Globus pallidus (tissue), 1 donor: ENCODE measurements at places on chromosomes 1 and 21.

DNA sequence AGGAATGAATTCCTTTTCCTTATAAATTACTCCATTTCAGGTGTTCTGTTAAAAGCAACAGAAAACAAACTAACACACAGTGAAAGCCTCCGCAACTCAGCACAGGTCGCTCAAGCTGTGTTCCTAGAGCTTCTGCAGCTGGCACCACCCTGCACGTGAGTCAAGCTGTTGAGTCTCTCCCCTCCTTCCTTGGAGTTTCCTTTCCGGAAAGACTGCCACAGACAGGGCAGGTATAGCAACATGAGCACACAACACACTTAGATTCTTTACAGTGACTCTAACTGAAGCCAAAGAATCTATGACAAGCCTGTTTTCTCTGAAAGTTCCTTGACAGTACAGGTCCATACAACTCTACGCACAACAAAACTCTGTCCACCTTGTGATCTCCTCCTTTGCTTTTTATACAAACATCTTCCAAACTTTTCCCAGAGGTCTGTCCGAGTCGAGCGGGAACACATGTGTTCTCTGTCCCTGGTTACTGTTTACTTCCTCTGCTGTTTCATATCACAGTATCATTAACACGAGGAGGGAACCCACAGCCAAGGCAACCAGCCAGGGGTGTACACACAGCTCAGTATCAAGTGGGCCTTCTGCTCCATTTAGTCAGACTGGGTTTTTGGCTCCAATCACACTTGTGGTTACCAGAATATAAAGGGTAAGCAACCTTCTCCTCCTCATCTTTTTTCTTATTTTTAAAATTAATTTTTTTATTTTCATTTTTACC, 38.7 kb upstream of the DESI2 start:
- DNase-seq = no peak

DNA sequence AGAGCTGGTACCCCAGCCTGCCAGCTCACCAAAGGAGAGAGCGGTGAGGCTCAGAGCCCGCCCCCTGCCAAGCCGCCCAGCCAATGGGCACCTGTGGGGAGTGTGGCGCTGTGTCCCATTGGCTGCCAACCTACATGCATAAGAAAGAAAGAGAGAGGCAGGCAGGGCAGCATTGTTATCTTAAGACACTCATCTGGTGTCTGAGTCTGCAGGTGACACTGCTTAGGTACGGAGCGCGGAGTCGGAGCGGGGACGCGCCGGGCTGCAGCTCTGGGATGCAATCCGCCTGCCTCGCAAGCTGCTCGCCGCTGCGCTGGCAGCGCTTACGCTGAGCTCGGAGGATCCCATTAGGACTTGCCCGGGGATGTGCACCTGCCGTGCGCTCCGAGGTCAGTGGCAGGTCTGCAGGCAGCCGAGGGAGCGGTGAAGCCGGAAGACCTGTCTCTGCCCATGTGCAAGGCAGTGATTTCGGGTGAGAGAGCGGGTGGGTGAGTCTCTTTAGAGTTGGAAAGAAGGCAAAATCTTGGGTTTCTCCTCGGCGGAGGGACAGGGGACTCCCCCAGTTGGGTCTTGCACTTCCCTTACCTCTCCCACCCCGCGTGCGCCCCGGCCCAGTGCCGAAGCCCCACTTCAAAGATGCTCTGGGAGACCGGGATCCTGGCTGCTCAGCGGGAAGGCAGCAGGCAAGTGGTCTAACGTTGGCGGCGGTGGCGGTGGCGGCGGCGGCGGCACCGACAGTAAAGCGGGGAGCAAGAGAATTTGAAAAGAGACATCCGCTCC, at the start of gene BRINP2:
Gene BRINP2, plus strand, starts transcription at position 203 of the 780 bp plus-strand sequence. CDS start 58,919 bp downstream, outside the sequence.
- DNase-seq = peak; percentile 84

GRCh38 chr21:25890001-25890400, 155.2 kb downstream of the GABPA start:
- no peak for DNase-seq

DNA sequence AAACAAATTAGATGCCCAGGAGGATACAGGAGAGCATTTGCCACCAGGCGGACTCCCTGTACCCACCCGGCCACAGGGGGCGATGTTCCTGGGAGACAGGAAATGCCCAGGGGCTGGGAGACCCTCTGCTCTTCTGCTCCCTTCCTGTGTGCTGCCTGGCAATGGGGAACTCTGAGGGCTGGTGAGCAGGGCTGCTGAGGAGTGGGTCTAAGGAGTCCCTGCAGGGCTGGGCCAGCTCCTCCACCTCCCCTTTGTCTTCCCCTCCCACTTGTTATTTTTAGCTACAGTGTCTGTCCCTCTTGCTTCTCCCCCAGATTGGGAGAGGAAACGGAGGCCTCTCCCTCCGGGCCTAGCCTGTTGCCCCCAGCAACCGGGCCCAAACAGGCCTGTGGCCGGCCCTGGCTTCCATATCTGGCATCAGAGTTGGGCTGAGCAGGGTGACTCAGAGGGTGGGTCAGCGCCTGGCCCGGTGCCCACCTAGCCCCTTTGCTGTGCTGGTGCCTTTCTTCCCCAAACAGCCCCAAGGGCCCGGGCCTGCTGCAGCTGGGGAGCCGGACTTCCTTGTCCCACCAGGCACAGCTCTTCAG, 11.6 kb downstream of the LMNA start:
- no peak for DNase-seq

DNA sequence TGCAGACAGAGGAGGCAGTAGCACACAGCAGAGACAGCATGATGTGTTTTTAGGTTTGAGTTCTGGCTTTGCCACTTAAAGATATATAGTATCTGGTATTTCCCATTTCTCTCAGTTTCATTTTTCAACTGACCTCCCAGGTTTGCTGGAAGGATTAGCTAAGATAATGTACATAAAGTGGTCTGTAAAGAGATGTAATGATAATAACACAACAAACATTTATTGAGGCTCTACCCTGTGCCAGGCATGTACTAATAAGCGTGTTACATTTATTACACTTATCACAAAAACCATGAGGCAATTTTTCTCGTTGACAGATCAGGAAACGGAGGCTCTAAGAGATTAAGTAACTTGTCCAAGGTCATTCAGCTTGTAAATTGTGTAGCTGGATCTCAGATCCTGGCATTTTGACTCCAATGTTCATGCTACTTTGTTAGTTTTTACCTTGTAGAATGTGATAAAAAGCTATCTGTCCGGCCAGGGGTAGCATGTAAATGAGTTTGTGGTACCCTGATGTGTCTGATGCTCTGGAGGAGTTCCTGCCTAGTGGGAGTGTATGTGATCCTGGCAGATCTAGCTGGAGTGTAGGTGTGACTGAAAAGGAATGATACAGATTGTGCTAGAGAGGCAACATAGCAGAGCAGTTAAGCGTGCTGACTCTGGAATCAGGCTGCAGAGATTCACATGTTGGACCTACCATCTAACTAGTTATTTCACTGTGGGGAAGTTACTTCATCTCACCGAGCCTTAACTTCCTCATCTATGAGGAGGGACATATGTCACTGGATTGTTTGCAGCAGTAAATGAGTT, 146.6 kb downstream of the VPS13D start:
- peak; percentile 37 for DNase-seq

- no peak for DNase-seq
Measured at GRCh38 chr1:219460081-219460895, 152.6 kb downstream of the ZC3H11B start.

GRCh38 chr21:38308532-38309119, 51.8 kb downstream of the KCNJ15 start:
- no peak for DNase-seq

- no peak for DNase-seq
Measured at GRCh38 chr1:226600254-226600653, 51.7 kb downstream of the STUM start.

DNA sequence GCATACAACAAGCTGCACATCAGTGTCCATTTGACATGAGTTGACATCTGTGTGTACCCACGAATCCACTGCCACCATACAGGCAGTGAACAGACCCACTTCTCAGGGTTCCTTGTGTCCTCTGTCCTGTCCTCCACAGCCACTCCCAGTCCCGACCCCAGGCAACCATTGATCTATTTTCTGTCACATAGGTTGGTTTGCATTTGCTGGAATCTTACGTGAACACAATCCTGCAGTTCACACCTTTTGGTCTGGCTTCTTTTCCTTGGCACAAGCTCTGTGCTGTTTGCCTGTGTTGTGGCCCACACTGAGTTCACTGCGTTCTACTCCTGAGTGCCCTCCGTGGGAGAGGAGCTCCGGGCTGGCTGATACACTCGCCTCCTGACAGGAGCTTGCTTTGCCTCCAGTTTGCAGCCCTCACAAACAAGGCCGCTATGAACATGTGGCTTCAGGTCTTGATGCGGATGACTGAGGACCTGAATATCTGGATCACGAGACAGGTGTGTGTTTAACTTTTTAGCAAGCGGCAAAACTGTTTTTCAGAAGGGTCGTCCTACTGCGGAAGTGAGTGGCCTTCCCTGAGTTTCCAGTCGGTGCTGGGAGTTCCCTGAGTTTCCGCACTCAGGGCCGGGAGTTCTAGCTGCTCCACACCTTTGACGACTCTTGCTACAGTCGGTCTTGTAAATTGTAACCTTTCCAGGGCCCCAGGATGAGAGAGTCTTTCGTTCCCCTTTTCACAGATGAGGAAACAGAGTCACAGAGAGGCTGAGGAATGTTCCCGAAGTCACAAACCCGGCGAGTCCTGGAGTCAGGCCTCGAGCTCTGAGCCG, 13.0 kb upstream of the COL18A1 start:
- no peak for DNase-seq

DNA sequence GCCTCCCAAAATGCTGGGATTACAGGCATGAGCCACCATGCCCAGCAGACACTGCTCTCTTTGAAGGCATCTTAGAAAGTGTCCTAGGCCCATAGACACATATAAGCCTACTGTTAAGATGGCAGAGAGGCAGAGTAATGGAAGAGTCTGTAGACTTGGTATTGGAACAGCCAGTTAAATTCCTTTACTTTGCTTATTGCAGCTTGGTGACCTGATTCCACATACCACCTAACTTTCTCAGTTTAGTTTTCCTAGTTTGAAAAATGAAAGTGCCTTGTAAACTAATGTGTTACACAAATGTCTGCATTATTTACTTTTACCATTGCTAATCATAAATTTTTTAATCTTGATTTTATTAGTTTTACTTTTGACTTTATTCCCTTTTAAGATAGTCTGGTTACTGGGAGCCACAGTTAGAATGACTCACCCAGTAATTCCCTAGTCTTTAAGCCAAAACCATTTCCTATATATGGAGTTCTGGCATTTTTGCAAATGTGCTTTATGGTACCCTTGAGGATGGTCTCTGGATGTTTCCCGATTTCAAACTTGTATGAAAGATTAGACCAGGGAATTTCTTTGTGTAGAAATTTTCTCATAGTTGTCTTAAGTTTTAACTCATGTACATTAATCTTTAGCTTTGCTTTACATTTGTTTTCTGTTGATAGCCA, 6.4 kb downstream of the SMAP2 start:
- no peak for DNase-seq

- DNase-seq = no peak
Measured at GRCh38 chr21:35020902-35021301, 28.2 kb downstream of the RUNX1 start.

DNA sequence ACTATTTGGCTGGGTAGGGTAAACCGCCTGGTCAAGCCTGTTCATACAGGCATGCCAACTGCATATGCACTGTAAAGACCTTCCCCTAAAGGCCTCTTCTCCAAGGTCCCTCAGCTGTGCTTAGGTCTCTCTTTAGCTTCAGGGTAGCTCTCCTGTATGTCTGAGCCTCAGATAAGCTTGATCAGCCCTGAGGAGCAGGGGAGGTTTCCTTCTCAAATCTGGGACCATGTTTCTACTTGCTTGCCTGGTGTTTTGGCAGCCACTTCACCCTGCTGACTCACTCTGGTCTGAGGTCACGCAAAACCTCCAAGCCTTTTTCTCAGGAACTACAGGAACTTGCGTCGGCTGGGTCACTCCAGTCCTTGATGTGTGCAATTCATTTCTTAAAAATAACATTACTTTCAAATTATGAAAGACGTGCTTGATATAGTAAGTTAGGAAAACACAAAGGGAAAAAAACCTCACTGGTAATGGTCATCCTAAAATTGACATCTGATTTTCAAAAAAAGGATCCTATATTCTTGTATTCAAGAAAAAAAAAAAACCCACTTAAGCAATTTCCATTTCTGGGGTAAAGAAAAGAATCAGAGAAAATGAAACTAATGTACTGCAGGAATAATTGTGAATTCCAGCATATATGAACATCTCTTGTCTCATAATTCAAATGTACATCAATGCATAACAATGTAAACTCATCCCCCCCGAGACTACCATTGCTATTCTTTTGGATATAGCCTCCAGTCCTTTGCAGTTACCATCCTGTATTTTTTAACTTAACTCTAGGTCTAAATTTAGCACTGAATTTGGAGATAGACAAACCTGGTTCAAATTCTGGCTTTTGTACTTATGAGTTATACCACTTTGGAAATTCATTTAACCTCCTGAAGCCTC, 24.8 kb upstream of the RNF19B start:
- DNase-seq = peak; percentile 51

DNA sequence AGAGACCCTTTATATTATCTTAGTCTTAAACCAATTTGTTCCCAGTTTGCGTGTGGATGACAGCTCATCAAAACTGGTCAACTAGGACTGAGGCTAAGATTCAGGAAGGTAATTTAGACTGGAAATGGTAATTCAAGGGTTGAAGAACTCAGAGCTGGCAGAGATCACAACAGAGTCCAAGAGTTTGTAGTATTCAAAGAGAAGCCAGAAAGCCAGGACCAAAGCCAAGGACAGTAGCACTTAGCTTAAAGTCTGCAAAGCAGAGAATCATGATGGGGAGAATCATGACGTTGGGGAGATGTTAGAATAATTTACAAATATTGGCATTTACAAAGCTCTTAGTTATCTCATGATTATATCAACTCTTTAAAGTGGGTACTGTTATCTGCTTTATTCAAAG, 32.6 kb downstream of the RNF11 start:
- no peak for DNase-seq

DNA sequence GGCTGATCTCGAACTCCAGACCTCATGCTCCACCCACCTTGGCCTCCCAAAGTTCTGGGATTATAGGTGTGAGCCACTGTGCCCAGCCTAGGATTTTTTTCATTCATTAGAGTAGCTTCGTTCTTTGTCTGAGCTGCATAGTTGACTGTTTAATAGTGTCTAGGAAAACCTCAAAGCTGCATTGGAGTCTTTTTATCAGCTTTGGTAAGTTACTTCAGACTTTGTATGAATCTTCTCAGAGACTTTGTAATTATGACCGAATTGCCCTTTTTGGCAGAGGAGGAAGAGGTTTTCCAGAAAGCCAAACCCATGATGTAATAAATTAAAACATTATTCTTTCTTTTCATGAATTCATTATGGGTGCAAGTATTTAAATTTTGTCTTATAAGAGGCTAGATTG, 5.1 kb downstream of the DNAJB4 start:
- no peak for DNase-seq

DNA sequence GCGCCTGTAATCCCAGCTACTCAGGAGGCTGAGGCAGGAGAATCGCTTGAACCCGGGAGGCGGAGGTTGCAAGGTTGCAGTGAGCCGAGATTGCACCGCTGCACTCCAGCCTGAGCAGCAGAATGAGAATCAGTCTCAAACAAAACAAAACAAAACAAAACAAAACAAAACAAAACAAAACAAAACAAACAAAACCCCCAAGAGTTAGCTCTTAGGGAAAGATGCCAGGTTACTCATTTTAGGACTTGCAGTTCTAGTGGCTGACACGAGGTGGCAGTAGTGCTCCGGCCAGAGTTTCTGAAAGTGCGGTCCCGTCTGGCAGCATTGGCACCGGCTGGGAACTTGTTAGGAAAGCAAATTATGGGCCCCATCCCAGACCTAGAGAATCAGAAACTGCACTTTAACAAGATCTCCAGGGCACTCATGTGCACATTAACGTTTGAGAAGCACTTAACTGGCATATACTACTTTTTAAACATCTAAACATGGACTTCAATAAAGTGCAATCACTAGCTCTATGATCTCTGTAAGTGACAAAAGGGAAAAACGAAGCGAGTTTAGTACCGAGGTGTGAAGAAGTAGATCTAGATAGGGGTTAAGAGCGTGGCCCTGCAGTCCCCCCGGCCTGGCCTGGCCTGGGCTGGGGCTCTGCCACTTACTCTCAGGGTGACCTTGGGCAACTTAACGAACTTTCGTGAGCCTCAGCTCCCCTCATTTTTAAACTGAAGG, 41.9 kb upstream of the TNFRSF1B start:
- peak; percentile 59 for DNase-seq
